ENCODE measurements at places on chromosomes 3 and 15. TPM values are rescaled to one million over a fixed set of nuclear protein-coding genes. Genes with fewer than 3 reads are reported as not detected.

Gene SKOR1
- total RNA-seq: 0.35 TPM

Gene CA12
- total RNA-seq: 19.8 TPM

DNA sequence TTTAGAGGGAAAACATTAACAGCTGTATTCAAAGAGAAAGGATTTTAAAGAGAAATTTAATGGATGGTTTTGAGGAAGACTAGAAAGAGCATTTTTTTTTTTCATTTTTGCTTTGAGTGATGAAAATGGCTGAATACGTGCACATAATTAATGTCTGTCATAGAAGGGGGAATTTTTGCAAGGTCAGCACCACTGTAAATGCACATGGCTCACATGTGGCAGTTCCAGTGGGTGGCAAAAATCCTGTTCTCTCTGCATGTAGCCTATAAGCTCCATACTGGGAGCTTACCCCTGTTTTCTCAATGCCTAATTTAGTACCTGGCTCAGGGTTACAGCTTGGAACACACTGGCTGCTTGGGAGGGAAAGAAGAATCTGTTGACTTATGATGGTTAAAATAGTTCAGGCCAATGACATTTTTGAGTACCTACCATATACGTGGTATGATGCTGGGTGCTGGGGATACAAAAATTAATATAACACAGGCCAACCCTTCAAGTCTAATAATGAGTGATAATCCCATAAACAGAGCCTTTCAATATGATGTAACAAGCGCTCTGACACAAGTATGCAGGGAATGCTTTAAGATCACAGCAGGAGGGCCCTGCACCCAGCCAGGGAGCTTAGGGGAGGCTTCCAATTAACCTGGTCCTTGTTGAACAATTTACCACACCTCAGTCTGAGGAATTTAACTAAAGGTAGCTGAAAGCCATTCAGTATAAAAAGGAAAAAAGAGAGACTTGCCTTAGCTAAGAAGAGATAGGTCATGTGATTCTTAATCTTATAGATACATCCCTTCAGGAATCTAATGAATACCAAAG lies 33.0 kb downstream of the HSPBAP1 start:
- no peak overlapping the region for H3K27ac ChIP-seq
- H3K27me3 ChIP-seq: no peaks in the 10 kb centered on the region
- DNase-seq: no peak
- no peaks in the 10 kb centered on the region for H3K4me1 ChIP-seq

GRCh38 chr3:196193133-196193735 lies 18.0 kb downstream of the ZDHHC19 start:
- no peak overlapping the region for H3K27ac ChIP-seq
- H3K4me1 ChIP-seq: no peaks in the 10 kb centered on the region
- no peak overlapping the region for H3K4me3 ChIP-seq
- H3K27me3 ChIP-seq: no peaks in the 10 kb centered on the region

GRCh38 chr15:58285212-58285920 lies 146.4 kb upstream of the LIPC start:
- no peaks in the 10 kb centered on the region for H3K27me3 ChIP-seq
- DNase-seq: peak; percentile 38
- H3K27ac ChIP-seq: no peak overlapping the region
- no peaks in the 10 kb centered on the region for H3K36me3 ChIP-seq

GRCh38 chr3:36557708-36558421 lies 177.6 kb downstream of the STAC start:
- no peaks in the 10 kb centered on the region for H3K4me1 ChIP-seq
- DNase-seq: no peak
- no peaks in the 10 kb centered on the region for H3K27me3 ChIP-seq
- H3K4me3 ChIP-seq: no peak overlapping the region

GRCh38 chr3:32850226-32850625 lies 32.4 kb downstream of the TRIM71 start:
- H3K4me3 ChIP-seq: no peak overlapping the region
- H3K4me1 ChIP-seq: no peaks in the 10 kb centered on the region

Gene TMEM45A
- total RNA-seq: 7.6 TPM

GRCh38 chr3:106542101-106542769 lies 673.4 kb upstream of the CBLB start:
- no peak overlapping the region for H3K4me3 ChIP-seq
- no peaks in the 10 kb centered on the region for H3K27me3 ChIP-seq
- H3K27ac ChIP-seq: no peak overlapping the region
- no peaks in the 10 kb centered on the region for H3K36me3 ChIP-seq
- H3K4me1 ChIP-seq: no peaks in the 10 kb centered on the region
- no peak for DNase-seq

DNA sequence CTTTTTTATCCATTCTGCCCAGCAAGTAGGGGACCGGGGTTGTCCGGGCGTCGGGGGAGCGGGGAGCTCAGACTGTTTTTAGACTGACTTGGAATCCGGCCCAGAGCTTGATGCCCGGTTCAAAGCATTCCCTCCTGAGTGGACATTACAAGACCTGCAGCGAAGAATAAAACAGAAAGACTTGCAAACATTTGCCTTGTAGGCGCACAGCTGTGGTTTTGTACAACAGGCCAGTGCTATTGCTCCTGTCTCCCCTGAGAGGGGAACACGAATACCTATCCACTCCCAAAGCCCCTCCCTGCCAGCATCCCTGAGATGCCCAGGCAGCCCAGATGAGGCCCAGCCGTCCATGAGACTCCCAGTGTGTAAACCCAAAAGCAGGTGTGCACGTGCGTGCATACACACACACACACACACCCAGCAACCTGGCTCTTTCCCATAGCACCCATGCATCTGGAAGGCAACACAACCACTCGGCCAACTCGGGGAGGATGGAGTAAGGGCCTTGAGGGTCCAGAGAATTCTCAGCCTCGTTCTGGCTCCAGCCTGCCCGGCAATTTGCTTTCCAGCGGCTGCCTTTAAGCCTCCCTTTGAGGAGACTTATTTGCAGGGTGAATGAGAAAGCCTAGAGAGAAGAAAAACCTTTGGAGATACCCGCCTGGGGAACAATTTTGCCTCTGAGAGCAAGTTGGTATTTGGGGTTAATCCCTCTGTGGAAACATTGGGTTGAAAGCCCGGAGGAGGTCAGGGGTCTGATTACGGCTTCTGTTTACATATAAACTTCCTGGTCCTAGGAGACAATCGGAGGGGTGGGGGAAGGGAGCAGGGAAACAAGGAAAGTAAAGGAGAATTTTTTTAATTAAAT lies 161.0 kb upstream of the HES1 start:
- H3K27me3 ChIP-seq: no peaks in the 10 kb centered on the region
- no peak for DNase-seq
- no peak overlapping the region for H3K4me3 ChIP-seq
- H3K4me1 ChIP-seq: peaks cover 34% of the 10 kb centered on the region

Gene ADCY5
- total RNA-seq: not detected

GRCh38 chr3:169105561-169105960 lies 558.0 kb downstream of the MECOM start:
- no peak overlapping the region for H3K27ac ChIP-seq
- DNase-seq: no peak
- H3K27me3 ChIP-seq: no peaks in the 10 kb centered on the region
- peaks cover 43% of the 10 kb centered on the region for H3K4me1 ChIP-seq

Gene CSPG4
- total RNA-seq: 2.9 TPM

Gene PLA1A
- total RNA-seq: 0.36 TPM

Gene EFCAB12
- total RNA-seq: 0.12 TPM

Gene SCG3
- total RNA-seq: not detected

Gene ZNF660
- total RNA-seq: not detected

DNA sequence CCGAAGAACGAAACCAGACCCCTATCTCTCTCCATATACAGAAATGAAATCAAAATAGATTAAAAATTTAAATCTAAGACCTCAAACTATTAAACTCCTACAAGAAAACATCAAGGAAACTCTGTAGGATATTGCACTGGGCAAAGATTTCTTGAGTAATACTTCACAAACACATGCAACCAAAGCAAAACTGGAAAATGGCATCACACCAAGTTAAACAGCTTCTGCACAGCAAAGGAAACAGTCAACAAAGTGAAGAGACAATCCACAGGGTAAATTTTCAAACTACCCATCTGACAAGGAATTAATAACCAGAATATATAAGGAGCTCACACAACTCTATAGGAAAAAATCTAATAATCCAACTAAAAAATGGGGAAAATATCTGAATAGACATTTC lies 29.4 kb downstream of the CCK start:
- no peaks in the 10 kb centered on the region for H3K36me3 ChIP-seq
- H3K4me3 ChIP-seq: no peak overlapping the region
- H3K27ac ChIP-seq: no peak overlapping the region
- DNase-seq: no peak

Gene AHSG
- not detected for total RNA-seq

GRCh38 chr15:66839506-66840112 lies 137.6 kb downstream of the SMAD6 start:
- no peaks in the 10 kb centered on the region for H3K27me3 ChIP-seq
- peaks cover 11% of the 10 kb centered on the region for H3K4me1 ChIP-seq
- no peak for DNase-seq
- H3K36me3 ChIP-seq: no peaks in the 10 kb centered on the region
- no peak overlapping the region for H3K4me3 ChIP-seq

GRCh38 chr3:97736928-97737327 lies 27.6 kb upstream of the ARL6 start:
- no peak for DNase-seq
- no peak overlapping the region for H3K4me3 ChIP-seq
- H3K27me3 ChIP-seq: 0 out of 2 replicates have a peak, but pooled peaks cover 8% of the 10 kb centered on the region
- H3K27ac ChIP-seq: no peak overlapping the region

Gene SLITRK3
- not detected for total RNA-seq

DNA sequence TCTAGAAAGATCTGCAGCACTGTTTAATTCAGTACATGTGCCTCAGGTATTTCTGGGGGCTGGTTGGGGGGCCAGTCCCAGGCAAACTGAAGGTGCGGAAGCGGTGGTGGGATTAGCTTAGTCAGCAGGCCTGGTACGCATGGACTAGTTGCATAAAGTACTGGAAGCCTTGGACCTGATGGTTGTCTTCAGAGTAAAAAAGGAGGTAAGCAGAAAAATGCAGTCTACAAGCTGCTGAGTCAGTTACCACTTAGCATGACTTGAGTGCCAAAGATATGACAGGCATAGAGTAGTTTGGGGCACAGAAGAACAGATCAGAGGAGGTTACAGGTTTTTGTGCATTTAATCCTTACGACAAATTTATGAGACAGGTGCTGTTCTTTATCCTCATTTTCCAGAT lies 19.9 kb upstream of the GOLGA8J start:
- no peak overlapping the region for H3K27ac ChIP-seq
- no peak overlapping the region for H3K4me3 ChIP-seq
- peaks cover 10% of the 10 kb centered on the region for H3K4me1 ChIP-seq
- H3K36me3 ChIP-seq: no peaks in the 10 kb centered on the region
- no peak for DNase-seq
- no peaks in the 10 kb centered on the region for H3K27me3 ChIP-seq

DNA sequence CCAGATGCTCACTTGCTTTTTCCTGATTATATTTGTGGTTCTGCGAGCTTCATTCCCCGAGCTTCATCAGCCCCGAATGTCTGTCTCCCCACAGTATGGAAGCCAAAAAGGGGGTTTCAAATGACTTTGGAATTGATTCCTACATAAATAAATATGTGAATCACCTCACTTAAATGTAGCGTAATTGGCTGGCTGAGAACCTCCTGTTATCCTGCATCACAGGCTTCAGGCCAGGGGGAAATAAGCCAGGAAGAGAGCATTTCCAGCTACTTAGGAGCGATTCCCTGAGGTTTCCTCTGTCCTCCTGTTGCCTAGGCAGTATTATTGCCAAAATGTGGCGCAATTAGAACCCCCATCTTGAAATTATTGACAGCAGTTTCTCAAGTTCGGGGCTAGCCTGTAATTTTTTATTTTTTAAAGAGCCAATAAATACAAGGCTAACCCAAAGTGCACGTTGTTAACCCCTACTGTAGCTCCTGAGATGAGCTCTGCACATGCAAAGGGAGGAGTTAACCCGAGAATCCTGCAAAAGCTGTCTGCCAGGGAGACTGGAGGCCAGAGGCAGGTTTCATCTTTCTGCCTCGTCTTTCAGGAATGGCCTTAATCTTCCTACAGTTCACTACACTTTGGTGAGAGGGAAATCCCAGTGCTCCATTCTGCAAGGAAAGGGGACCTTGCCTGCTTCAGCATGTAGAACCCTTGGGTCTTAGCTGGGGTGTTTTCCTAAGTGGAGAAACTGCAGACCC lies 148.2 kb downstream of the ADAMTS9 start:
- H3K27me3 ChIP-seq: peaks cover 13% of the 10 kb centered on the region
- DNase-seq: no peak
- no peak overlapping the region for H3K4me3 ChIP-seq
- no peaks in the 10 kb centered on the region for H3K36me3 ChIP-seq
- no peaks in the 10 kb centered on the region for H3K4me1 ChIP-seq
- no peak overlapping the region for H3K27ac ChIP-seq

Gene CNTN3
- total RNA-seq: not detected

- H3K36me3 ChIP-seq: no peaks in the 10 kb centered on the region
- no peak for DNase-seq
- H3K27ac ChIP-seq: no peak overlapping the region
- no peaks in the 10 kb centered on the region for H3K4me1 ChIP-seq
- no peaks in the 10 kb centered on the region for H3K27me3 ChIP-seq
These were observed 239.2 kb downstream of the PDZRN3 start for GRCh38 chr3:73385568-73385967.

Gene NEIL1
- total RNA-seq: 4.1 TPM

DNA sequence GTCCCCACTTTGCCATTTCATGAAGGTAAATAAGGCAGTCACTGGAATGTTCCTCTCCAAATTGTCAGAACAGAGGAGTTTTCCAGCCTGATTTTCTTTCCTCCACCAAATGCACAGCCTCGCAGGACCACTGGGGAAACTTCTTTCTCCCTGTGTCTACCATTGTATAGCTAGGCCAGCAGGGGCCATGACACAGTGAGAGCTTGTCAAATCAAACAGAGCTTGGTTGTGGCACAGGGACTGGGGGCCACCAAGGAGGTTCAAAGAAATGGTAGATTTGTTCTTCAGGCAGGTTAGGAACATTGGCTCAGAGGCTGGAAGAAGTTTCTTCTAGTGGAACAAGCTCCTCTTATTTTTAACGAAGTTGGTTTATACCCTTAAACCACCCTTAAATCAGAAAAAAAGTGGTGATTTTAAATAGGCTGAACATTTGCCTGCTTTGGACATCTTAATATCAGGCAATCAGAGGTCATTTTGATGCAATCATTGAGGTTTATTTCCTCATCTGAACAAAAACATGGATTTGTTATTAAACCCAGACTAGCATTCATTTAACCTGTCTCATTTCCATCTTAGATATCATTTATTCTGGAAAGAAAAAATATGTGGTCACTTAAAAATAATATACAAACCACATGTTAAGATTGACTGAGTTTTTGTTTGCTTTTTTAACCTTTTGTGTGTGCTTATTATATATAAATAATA lies 105.6 kb downstream of the GTPBP8 start:
- H3K27ac ChIP-seq: no peak overlapping the region
- peaks cover 23% of the 10 kb centered on the region for H3K4me1 ChIP-seq
- H3K4me3 ChIP-seq: no peak overlapping the region
- H3K27me3 ChIP-seq: no peaks in the 10 kb centered on the region
- no peaks in the 10 kb centered on the region for H3K36me3 ChIP-seq

Gene MAGI1
- 12.7 TPM for total RNA-seq

- H3K27ac ChIP-seq: no peak overlapping the region
- no peaks in the 10 kb centered on the region for H3K36me3 ChIP-seq
- no peaks in the 10 kb centered on the region for H3K4me1 ChIP-seq
- H3K27me3 ChIP-seq: no peaks in the 10 kb centered on the region
- no peak overlapping the region for H3K4me3 ChIP-seq
- DNase-seq: no peak
These were observed 142.8 kb downstream of the LIPC start for GRCh38 chr15:58574631-58575030.

- H3K4me3 ChIP-seq: peak within 1 kb of the TSS; percentile 90
- peak; percentile 64 for DNase-seq
- no peaks in the 10 kb centered on the region for H3K27me3 ChIP-seq
These were observed at the start of gene DVL3 for GRCh38 chr3:184154885-184155643. Gene DVL3 (plus strand): TSS chr3:184155377. CDS start chr3:184155636, 259 bp downstream.

- no peak overlapping the region for H3K4me3 ChIP-seq
- no peaks in the 10 kb centered on the region for H3K36me3 ChIP-seq
- H3K4me1 ChIP-seq: peaks cover 2% of the 10 kb centered on the region
- no peaks in the 10 kb centered on the region for H3K27me3 ChIP-seq
These were observed 49.6 kb downstream of the RFX7 start for GRCh38 chr15:56194035-56194434.

Gene CFAP20DC
- 13.8 TPM for total RNA-seq

All from PC-3 (cell line).